ENCODE measurements at places on chromosomes 3 and 15.

DNA sequence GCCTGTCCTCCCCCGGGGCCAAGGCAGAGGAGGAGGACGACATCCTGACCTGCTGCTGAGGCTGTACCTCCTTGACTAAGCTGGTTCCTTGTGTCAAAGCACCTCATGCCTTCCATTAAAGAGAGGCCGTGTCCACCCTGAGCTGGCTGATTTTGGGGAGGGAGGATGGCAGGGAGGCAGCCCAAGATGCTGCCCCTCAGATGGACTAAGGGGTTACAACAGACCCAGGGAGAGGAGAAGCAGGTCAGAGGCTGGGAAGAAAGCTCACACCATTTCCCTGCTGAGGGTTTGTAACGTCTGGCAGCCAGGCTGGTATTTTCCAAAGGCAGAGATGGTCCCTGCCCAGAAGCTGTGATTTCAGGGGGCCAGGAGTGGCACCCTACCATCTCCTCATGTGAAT, 2.7 kb upstream of the ITIH3 start:
- no peak for DNase-seq

GRCh38 chr3:108189440-108189839, 32.8 kb downstream of the IFT57 start:
- no peak for DNase-seq

GRCh38 chr3:59386165-59386564, 336.3 kb upstream of the CFAP20DC start:
- DNase-seq: no peak

DNA sequence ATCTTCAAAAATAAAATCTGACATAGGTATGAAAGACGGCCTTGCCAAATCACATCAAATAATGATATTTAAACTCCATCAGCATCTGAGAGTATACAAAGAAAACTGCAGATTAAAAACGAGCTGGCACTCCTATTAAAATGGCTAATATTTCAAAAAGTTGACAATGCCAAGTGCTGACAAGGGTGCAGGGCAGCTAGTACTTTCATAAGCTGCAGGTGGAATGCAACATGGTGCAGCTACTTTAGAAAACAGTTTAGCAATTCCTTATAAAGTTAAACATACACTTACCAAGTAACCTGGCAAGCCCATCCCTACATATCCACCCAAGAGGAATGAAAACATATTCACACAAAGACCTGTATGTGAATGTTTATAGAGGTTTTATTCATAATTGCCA, 23.0 kb downstream of the TBC1D2B start:
- no peak for DNase-seq

GRCh38 chr3:14841836-14842235, 23.1 kb downstream of the FGD5 start:
- no peak for DNase-seq

GRCh38 chr3:107404727-107405469, 27.7 kb downstream of the CCDC54 start:
- DNase-seq: no peak

DNA sequence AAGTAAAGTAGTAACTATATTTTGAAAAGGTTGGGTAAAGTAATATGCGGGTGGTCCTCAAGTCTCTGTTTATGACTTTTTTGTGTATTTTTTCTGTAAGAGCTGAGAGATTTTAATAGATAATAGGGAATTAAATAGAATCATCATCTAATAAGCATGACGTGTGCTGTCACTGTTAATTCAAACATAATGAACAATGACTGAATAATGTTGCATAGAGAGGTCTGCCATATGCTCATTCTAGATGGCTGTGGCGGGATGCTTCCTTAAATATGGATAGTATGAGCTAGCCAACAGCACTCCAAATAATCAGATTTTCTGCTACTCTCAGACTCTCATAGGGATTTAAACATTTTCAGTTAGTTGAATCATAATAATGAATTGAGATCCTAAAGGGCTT, 302.8 kb upstream of the RBMS3 start:
- DNase-seq: no peak

DNA sequence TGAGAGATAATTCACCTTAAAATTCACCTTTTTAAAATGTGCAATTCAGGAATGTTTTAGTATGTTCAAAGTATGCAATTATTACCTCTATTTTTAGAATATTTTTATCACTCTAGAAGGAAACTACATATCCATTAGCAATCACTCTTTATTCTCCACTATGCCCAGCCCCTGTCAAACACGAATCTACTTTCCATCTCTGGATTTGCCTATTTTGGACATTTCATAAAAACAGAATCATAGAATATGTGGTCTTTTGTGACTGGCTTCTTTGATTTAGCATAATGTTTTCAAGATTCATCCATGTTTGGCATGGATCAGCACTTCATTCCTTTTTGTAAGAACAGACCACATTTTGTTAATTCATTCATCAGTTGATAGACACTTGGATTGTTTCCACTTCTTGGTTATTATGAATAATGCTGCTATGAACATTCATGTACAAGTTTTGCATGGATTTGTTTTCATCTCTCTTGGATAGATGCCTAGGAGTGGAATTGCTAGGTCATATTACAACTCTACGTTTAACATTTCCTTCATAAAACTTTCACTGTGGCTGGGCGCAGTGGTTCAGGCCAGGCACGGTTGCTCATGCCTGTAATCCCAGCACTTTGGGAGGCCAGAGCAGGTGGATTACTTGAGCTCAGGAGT, 12.7 kb downstream of the HMCES start:
- DNase-seq: no peak

DNA sequence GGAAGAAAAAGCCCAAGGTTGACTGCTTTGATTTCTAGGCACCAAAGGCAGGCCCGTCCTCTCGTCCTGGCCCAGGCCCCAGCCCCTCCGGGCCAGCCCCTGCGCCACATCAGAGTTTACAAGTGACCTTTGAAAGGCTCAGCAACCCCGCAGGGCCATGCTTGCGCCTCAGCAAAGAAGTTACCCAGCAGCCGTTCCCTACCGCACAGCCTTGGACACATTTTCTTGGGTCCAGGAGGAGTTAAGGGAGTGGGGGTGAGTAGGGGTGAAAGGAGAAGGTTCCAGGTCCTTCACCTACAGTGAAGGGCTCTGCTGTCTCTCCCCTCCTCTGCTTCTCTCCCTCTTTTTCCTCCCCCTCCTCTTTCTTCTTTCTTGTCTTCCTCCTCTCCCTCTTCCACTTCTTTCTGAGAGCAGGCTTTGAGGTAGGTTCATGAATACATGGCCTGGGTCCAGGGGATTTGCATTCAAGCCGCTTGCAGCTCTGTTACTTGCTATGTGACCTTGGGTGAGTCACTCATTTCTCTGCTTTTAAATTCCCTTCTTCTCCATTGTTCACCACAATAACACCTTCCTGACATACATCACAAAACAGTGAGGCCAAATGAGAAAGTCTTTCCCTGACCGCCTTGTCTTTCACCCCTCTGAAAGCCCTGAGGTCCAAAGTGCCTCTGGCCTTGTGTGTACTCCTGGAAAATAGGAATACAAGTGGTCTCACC, 223.3 kb upstream of the TPRG1 start:
- no peak for DNase-seq

DNA sequence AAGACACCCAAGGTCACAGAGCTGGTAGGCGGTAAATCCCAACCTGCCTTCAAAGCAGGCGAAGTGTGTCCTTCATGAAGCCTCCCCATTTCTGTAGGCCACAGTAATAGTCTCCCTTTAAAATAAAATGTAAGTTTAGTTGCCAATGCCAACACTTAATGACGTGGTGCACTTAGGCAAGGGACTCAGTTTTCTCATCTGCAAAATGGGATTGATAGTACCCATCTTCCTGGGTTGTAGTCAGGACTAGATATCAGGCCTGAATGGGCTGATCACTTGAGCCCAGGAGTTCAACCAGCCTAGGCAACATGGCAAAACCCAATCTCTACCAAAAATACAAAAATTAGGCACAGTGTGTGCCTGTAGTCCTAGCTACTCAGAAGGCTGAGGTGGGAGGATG, 114.6 kb downstream of the SHQ1 start:
- DNase-seq: no peak

DNA sequence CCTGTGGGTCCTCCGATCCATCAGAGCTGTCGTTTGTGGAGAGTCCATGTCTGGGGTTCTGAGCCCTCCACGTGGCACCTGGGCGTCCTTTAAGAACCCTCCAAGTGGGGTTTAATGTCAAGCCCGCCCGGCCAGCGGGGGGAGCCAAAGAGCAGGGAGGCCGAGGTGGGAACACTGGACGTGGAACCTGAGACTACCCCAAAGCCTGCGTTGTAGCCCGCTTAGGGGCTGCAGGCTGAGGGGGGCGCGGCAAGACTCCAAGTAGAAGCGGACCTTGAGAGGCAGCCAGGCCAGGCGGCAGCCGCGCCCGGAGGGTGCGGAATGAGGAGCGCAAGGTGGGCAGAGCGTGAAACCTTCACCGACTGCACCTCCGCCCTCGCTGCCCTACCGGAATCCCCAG, 126.2 kb upstream of the ATP10A start:
- DNase-seq: no peak

DNA sequence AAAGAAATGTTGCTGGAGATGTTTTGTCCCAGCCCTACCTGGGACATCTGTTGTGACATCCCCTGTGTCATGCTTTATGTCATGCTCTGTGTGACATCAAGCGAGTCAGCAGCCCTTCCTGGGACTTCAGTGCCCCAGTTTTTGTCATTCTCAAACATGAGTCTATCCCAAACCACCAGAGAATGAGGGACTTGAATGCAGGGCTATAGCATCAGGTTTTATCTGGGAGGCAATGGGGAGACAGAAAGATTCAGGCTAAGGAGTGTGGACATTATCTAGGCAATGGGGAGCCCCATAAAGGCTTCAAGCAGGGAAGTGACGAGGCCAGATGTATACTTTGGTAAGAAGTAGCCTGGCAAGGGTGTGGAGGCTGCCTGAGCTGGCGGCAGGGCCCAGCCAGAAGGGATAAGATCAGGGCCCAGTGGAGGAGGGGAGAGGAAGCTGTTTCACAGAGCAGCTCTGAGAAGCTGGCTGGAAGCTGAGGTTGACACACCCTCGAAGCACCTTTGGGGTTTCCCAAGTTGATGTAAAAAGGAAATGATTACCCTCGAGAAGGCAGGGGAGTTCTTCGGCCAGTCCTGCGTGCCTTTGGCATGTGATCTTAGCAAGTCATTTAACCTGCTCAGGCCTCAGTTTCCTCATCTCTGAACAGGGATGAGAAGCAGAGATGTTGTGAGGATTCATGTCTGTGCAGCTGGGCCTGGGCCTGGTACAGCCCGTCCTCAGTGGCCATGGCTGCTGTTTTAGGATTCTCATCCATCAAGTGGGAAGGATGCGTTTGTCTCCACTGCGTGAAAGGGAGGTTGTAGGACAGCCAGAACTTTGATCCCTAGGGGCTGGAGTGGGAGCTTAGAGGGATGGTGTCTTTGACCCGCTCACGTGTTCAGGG, 34.3 kb downstream of the IRAK2 start:
- DNase-seq: peak; percentile 63

DNA sequence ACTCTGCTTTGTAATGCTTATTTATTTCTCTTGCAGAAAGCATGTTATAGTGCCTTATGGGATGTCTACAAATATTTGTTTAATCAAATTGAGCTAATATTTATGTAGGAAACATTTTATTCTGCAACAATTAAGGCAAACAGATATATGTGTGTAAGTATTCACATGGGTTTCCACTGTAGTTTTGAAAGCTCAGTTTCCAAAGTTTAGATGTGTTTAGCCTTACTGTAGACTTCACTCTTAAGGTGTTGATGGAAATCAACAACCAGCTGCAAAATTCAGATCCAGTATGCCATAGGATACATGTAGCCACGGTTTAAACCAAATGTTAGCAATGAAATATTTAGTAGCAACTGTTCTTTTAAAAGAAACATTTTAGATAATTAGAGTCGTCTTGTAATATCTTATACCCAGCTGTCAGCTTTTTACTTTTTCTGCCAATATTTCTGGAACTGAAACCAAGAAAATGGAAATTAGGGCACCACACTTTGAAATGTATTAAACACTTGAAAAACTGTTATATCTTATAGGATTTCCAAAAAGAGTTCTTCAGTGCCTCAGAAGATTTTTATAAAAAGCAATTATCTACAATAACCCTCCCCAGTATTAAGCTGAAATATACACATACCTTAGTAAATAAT, 18.5 kb downstream of the PIK3CA start:
- no peak for DNase-seq

GRCh38 chr3:14000556-14000955, 120.7 kb upstream of the WNT7A start:
- DNase-seq: no peak

- DNase-seq: no peak
Measured at GRCh38 chr15:81273200-81273599, 50.7 kb downstream of the STARD5 start.

DNA sequence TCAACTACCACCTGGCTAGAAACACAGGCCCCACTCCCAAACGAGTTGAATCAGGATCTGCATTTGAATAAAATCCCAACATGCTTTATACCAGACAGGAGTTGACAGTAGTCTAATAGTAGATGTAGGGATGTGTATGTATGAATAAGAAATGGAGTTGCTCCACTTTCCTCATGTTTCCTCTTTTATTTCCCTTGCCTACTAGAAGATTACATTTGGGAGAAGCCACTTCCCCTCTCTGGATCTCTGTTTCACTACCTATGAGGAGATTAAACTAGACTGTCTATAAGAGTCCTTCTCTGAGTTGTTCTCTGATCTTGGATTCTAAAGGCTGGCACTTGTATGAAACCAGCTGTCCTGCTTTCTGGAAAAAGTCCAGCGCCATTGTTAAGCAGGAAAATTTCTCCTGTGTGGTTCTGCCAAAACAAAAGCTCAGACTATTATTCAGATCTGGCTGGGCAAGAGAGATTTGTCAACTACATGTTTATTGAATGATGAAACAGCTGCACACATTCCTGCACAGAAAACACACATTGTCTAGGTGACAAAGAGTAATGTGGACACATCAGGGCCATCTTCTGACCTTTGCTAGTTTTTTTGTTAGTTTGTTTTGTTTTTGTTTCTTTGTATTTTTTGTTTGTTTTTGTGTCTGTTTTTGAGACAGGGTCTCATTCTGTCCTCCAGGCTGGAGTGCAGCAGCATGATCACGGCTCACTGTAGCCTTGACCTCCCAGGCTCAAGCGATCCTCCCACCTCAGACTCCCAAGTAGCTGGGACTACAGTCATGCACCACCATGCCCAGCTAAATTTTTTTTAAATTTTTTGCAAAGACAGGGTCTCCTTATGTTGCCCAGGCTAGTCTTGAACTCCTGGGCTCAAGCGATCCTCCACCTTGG, 29.9 kb downstream of the ACP3 start:
- no peak for DNase-seq

- DNase-seq: no peak
Measured at GRCh38 chr3:14640157-14640562, 11.4 kb upstream of the CCDC174 start.

- DNase-seq: peak; percentile 75
Measured at GRCh38 chr3:129892857-129893580, 492 bp downstream of the TMCC1 start.

All from activated effector memory CD4-positive, alpha-beta T cell treated with Interleukin-2 at 50 U/mL for 16 hours (primary cell).